ENCODE measurements at places on chromosomes 3 and 15. TPM values are rescaled to one million over a fixed set of nuclear protein-coding genes. Genes with fewer than 3 reads are reported as not detected.

GRCh38 chr3:122233101-122233952 lies 49.9 kb downstream of the CASR start:
- no peak for DNase-seq

Gene CYFIP1
- total RNA-seq: 150 TPM

DNA sequence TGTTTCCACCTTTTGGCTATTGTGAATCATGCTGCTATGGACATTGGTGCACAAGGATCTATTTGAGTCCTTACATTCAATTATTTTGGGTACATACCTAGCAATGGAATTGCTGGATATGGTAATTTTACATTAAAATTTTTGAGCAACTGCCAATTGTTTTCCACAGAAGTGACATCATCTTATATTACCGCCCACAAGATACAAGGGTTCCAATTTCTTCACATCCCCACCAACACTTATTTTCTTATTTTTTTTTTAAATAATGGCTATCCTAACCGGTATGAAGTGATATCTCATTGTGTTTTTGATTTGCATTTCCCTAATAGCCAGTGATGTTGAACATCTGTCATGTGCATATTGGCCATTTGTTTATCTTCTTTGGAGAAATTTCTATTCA lies 22.5 kb upstream of the NPTN start:
- no peak for DNase-seq

Gene RTP3
- total RNA-seq: not detected

DNA sequence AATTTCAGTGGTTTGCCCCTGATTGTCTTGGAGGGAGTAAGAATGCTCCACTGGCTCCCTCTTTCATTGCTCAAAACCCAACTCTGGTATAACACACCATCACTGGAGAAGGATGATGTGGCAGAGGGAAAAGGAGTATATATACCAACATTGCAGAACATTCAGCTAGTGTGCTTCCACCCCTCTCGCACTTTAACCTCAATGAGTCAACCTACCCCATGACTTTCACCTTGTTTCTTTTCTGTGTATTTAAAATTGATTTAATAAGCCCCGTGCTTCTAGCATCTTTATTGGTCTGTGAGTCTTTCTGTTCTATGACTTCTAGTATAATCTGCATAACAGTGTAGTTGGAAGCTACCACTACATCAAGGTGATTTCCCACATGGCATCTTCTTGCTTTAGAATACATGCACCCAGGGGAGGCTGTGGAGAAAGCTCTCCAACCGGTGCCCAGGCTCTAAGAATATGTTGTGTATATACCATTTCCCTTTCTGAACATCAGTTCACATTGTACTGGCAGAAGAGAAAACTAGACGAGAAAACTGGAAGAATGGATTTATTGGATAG lies 595.1 kb upstream of the TGFBR2 start:
- DNase-seq: no peak

GRCh38 chr3:12852201-12852600 lies 10.8 kb upstream of the RPL32 start:
- DNase-seq: no peak

DNA sequence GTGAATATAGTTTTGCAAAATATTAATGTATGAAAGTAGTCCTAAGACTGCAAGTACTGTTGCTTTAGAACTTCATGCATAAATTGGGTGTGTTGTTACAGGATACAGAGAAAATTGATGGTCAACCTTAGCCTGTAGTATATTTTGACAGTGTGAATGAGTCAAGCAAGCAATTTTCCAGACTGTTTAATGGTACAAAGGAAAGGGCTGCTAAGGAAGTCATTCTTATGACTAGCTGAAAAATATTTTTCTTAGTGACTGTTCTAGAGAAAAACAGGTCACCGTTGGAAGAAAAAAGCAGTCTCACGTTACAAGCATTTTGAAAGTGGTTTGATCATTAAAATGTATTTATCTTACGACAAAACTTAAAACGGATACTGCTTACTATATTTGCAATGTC lies 49.2 kb downstream of the MBNL1 start:
- DNase-seq: no peak

DNA sequence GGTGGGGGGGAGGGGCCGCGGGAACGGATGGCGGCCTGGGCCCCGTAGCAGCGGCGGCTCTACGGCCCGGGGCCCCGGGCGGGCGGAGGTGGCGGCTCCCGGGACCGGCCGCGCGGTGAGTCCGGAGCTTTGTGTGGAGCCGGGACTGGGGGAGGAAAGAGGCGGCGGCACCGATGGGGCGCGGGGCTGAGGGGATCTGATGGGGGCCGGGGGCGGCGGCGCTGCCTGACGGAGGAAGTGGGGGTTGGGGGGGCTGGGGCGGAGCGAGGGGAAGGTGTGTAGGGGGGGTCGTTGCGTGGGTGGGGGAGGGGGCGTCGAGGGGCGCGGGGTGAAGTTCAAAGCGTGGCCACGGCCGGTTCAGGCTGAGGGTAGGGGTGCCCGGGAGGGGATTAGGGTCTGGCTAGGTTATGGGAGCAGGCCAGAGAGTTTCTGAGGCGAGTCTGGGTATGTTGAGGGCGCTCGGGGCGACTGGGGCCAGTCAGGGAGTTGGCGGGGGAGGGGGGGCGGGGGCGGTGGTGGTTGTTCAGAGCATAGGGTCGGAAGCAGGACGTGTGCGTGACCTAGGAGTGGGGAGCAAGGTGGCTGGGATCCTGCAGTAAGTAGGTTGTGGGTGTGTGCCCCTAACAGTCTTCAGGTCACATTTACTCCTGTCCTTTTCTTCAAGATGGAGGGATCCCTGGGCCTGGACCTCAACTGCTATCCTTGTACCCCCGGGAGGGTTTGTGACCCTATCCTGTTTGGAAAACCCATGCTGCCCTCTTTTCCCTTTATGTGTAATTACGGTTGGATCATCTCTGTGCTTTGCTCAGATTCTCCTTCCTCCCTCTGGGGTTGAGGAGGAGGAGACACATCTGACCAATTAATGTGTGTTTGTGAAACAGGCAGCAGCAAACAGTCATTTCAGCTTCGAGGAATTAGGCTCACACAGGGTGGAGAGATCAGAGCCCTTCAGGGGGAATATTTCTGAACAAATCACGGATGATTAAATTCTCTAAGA lies 644 bp downstream of the ZNF609 start:
- no peak for DNase-seq

Gene NUP210
- 4.3 TPM for total RNA-seq

Gene PAK6
- total RNA-seq: 0.78 TPM

DNA sequence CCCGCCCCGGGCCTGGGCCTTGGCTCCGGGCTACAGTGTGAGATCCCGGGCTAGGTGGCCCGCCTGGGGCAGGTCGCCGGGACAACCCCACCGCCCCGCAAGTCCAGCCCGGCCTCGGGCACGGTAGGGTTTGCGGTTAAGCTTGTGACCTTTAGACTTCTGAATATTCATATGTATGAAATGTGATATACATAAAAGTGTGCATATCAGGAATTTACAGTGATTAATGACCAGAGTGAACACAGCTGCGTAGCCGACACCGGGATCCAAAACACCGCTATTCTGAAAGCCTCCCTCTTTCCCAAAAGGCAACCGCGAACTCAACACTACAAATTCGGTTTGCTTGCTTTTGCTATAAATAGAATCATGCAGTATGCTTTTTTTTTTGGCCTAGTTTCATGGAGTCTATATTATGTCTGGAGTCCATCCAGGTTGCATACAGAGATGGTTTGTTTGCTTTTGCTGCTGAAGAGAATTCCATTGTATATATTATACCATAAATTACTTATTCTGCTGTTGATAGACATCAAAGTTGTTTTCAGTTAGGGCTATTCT lies 636 bp upstream of the SNRPA1 start:
- no peak for DNase-seq

Gene ISLR
- total RNA-seq: 323 TPM

Gene LRTM1
- total RNA-seq: not detected

Gene OR5H2
- total RNA-seq: not detected

- DNase-seq: no peak
Measured at GRCh38 chr3:71760140-71760539, 6.5 kb downstream of the GPR27 start.

GRCh38 chr15:67196222-67196621 lies 58.2 kb downstream of the AAGAB start:
- DNase-seq: no peak

Gene CISH
- total RNA-seq: 13.3 TPM

Gene FES
- total RNA-seq: 86.3 TPM

Gene RAD51
- total RNA-seq: not detected

DNA sequence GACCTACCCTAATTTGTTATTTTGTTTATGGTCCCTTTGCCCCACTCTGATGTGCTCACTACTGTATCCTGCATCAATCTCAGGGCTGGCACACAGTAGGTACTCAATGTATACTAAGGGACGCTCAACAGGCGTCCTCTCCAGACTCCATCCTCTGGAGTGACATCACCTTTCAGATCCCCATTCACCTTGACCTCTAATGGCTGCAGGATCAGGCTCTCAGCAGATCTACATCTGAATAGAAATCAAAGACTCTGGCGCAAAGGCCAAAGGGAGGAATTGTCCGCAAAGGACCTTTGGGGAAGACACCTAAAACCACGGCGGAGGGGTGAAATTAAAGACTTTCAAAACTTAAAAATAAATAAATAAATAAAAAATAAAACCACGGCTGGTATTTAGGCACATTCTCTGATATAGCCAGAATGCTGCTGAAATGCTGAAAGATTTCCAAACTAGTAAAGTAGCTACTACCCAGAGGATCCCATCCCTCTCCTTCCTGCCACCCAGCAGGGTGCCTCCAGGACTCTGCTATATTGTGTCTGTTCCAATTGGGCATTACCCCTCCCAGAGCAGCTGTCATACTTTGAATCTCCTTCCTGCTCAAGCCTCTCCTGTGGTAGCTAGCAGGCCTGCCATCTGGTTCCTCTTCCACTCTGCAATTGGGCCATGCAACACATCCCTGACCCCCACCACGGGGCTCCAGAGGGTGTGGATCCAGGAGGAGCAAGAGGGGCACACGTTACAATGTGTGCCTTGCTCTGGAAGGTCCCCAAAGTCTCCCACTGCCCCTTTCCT lies 6.1 kb downstream of the SHF start:
- DNase-seq: no peak

Gene SLC6A1
- 4.6 TPM for total RNA-seq

DNA sequence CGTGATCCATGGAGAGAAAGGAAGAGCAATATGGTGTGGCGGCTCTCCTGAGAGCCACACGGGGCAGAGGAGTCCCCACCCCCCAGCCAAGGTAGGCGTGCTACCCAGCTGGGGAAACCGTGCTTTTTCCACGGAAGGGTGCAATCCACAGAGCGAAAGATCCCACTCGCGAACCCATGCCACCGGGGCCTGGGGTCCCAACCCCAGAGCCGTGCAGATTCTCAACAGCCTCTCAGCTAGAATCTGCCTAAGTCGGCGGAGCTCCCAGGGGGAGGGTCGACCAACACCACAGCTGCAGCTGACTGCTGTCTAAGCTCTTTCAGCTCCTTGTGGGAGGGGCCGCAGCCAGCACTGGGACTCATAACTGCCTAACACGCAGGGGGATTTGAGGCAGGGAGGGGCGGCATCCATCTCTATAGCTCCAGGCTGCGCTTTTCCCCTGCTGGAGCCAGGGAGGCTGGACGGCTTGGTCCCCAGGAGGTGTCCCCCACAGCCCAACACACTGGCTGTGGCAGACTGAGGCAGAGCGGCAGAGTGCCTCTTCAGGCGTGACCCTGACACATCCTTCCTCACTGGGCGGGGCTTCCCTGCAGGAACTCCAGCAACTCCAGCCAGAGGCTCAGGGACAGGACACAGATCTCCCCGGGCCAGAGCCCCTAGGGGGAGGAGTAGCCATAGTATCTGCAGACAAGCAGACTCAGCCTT lies 107.6 kb upstream of the ZBTB20 start:
- DNase-seq: no peak

Gene SCG5
- 3.3 TPM for total RNA-seq

Gene TRH
- total RNA-seq: not detected

Gene ACTC1
- total RNA-seq: 125 TPM

DNA sequence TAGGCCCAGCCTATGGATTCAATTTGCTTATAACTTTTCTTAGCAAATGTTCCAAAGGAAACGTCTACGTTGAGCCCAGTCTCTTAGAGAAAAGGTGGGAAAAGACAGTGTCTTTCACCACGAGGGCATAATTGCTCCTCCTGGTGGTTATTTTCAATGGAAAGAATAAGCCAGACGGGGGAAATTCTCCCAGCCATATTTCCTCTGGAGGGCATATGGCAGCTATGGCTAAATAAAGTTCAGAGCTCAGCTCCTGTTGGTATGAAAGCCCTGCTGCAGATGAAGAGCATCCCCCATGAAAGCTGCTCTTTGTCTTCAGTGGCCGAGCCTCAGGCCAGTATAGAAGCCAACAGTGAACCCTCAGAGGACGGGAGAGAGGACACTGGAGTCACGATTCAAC lies 297.9 kb downstream of the RYR3 start:
- no peak for DNase-seq

Gene CYP8B1
- not detected for total RNA-seq

DNA sequence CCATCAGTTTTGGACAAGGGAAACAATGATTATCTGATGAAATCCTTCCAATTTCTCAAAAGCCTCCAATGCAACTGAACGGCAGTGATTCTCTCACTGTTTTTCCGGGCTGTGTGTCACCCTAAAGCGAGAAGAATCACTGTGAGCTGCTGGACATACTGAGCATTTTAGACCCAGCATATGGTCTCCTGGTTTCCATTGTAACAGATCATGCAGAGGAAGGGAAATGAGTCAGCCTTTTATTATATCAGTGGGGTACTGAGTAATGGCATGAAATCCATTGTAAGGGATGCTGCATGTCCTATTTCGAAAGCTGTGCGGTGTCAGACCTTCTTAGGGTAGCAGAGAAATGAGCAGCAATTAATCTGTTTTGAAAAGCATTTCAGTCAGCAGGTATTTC lies 287.1 kb downstream of the IL5RA start:
- DNase-seq: no peak

Gene GPR160
- total RNA-seq: 2.2 TPM

DNA sequence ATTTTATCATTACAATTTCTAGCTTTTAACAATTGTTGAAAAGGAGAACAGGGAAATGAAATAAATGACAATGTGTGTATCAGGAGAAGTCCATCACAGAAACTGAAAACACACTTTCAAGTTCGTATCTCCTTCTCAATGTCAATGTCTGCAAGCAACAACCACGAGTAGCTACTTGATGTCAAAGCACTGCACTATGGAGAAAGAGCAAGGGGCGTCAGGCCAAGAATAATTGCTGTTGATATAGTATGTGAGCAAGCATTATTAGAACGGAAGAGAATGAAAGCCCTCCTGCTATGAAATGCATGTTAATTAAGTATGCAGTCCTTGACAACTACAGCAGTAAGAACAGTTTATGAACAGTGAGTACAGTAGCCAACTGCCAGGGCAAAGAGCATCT lies 1250.1 kb downstream of the ZPLD1 start:
- DNase-seq: no peak

DNA sequence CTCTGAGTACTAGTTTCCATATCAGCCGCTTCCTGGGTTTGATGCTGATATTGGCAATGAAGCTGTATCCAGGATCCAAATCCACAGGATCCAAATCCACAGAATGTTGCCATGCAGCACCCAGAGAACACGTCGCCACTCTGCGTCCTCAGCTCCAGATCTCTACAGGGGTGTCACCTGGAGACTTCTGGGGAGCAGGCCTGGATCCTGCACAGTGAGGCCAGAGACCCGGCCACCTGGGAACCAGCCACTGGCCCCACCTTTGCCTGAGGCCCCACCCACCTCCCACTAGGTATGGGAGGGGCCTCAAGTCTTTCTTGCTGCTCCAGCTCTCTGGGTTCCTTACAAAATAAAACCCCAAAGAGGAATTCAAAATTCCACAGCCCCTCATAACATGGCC lies 123.9 kb downstream of the LRRK1 start:
- DNase-seq: no peak

Gene PDE12
- total RNA-seq: 38.7 TPM
